KBM-7 (cell line): ENCODE measurements at places on chromosomes 16 and 17.

- DNase-seq = no peak
Observed at GRCh38 chr16:48121276-48121675, 34.5 kb downstream of the ABCC12 start.

DNA sequence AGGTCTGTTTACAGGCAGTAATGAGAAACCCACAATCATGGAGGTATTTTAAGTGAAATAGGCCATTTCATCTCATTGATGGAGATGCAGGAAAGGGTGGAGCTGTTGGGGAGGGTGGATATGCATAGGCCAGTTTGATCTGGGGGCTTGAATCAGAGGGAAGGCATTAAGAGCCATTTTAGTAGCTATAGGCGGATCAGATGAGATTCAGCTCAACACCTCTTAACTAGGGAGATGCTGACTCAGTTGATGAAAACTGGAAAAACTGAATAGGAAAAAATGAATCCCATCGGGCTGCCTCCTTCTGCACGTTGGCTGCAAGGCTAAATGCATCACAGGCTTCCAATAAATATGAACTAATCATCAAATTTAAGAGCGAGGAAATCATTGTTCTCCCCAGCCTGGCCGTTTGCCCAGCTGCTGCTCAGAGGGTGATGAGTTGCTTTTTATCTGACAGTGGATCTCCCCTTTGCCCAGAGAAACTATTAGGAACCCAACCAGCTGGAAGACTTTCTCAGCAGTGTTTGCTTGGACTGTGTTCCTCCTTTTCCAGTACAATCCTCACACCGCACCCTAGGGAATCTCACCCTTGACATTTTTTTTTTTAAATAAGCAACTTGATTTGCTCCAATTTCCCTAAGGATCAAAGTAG is 149.6 kb downstream of the SOX9 start:
- DNase-seq = no peak

DNA sequence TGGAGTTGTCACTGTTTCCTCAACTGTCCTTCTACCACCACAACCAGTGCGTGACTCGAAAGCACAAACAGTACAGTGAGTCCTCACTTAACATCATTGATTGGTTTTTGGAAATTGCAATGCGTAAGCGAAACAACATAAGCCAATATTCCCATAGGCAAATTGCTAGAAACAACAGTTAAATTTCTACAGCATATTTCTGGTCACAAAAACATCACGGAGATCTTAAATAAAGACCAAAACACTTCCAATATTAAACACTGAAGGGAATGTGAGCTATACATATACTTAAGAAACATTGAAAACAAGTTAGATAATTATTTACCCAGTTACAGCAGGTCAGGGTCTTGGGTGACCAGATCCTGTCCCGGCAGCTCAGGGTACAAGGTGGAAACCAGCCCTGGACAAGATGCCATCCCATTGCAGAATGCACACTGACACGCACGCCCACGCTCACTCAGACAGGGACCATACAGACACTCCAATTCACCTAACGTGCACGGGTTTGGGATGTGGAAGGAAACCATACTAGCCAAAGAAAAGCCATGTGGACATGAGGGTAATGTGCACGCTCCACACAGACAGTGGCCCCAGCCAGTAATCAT is 4.7 kb downstream of the SLC13A5 start:
- DNase-seq = no peak

DNA sequence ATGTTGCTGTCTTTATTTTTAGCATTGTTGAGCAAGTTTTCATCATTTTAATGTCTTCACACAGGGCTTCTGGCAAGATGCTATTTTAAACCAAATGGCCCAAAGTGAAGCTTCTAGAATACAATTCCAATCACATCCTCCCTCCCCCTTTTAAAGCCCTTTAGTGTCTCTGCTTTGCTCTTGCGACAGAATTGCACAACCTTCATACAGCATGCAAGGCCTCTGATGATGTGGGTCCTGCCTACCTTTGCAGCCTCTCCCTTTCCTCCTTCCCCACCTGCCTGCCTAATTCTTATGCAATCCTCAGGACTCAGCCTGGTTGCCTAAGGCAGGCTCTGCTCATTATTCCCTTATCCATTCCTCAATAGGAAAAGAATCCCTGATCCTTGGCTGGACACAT is 381.7 kb downstream of the SLC39A11 start:
- no peak for DNase-seq

GRCh38 chr16:59632276-59632855 is 898.2 kb upstream of the GOT2 start:
- DNase-seq = peak; percentile 1
